Gastroesophageal sphincter (tissue), 4 donors: ENCODE measurements at places on chromosomes 13 and 19. TPM values are rescaled to one million over a fixed set of nuclear protein-coding genes. Genes with fewer than 3 reads are reported as not detected.

The F10 gene
- total RNA-seq = 14.4 TPM

The ABHD17A gene
- total RNA-seq = 93.7 TPM

The LYPD3 gene
- 8.4 TPM for total RNA-seq

The S1PR2 gene
- total RNA-seq = 7.5 TPM

The LRRC4B gene
- 9.3 TPM for total RNA-seq

The ZNF302 gene
- total RNA-seq = 26.7 TPM

The TECR gene
- 27.2 TPM for total RNA-seq

The IGFL1 gene
- total RNA-seq = not detected

The PRRG2 gene
- total RNA-seq = 1.0 TPM

The SEMA6B gene
- total RNA-seq = 12.4 TPM

The KCNC3 gene
- 0.16 TPM for total RNA-seq

- ATAC-seq = no peak
Observed at GRCh38 chr13:107461751-107462150, 753.6 kb downstream of the LIG4 start.

GRCh38 chr13:44017756-44018309 lies 138.1 kb downstream of the LACC1 start:
- no peak for ATAC-seq

DNA sequence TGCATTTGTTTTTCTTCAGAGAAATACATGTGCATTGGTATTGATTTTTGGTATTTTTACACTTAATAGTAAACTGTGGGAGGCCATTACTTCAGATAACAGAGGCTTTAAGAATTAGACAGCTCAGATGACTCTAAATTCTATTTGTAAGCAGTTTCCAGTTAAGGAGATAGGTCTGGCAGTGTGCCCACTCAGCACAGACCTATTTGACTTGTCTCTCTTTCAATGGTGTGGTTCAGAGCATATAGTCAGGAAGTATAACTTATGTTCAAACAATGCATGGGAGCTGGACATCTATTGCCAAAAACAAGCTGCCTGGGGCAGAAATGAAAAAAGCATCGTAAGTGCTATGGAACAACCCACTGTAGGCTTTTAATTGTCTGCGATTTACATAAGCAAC lies 370.7 kb downstream of the HS6ST3 start:
- no peak for ATAC-seq

GRCh38 chr19:19160461-19161035 lies 9.5 kb downstream of the MEF2B start:
- ATAC-seq = no peak

DNA sequence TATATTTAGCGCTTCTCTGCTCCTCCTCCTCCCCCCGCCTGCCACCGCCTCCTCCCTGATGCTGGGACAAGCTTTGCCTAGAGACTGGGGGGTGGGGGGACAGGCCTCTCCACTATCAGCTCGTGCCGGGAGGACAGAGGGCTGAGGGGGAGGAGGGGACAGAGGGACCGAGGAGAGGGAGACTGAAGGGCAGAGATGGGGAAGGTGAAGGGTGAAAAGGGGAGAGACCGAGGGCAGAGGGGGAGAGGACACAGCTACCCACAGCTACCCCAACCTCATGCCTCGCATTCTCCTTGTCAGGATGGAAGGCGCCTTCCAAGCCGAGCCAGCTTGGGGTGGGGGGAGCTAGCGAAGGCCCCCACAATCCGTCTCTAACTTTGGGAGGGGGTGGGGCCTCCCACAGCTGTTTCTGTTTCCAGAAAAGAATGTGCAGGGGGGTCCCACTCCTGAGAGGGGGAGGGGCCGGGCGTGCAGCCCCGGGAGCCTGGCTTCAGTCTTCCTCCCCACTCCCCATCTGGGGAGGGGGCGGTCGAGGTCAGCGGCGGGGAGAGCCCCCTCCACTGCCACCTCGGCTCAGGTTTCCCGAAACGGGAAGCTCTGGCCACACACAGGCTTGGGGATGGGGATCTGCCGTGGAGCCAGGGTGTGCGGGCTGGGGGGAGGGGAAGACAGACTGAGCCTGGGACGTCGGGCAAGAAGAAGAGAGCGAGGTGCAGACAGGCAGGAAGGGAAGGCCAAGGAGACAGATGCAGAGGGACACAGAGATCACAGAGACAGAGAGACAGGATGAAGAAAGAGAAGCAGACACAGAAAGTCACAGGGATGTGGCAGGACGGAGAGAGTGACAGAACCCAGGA lies 1.6 kb downstream of the DACT3 start:
- no peak for ATAC-seq

DNA sequence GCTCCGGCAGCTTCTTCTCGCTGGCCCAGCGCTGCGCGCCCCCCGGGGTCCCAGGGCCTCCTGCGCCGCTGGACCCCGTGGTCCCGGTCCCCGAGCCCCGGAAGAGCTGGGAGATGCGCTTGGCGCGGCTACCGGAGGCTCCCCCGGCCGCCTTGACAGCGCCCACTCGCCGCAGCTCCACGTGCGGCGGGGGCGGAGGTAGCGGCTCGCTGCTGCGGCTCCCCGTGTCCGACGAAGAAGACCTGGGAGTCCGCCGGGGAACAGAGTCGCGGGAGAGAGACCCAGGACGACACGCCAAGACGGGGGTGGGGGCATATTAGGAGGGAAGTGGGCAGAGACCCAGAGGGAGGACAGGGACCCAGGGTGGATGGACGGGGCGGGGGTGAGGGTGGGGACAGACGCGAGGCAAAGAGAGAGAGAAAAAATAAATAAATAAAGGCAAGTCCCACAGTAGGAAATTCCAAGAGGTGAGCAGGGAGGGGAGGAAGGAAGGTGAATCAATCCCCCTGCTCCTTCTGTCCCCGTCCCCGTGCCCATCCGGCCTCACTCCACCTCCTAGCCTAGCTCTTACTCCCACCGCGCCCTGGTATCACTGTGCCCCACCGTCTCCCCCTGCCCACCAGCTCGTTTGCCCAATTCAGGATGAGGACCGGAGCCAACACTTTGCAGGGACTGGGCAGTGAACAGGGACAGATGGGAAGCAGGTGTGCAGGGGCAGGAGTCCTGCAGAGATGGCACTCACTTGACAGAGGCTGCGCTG lies 826 bp downstream of the RASIP1 start:
- ATAC-seq = no peak

GRCh38 chr13:107330484-107330883 lies 762.5 kb upstream of the ARGLU1 start:
- no peak for ATAC-seq

DNA sequence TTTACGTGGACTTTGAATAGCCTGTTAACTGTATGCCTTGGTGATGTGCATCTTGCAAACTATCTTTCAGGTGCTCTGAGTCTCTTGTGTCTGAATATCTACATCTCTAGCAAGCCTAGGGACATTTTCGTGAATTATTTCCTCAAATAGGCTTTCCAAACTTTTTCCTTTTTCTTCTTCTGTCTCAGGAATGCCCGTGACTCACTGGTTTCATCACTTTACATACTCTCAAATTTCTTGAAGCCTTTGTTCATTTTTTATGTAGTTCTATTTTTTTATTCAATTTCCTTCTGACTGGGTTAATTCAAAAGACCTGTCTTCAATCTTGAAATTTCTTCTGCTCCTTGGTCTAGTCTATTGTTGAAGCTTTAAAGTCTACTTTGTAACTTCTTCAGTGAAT lies 332.2 kb downstream of the OXGR1 start:
- ATAC-seq = no peak

GRCh38 chr13:75217949-75218348 lies 264.0 kb downstream of the TBC1D4 start:
- ATAC-seq = no peak

DNA sequence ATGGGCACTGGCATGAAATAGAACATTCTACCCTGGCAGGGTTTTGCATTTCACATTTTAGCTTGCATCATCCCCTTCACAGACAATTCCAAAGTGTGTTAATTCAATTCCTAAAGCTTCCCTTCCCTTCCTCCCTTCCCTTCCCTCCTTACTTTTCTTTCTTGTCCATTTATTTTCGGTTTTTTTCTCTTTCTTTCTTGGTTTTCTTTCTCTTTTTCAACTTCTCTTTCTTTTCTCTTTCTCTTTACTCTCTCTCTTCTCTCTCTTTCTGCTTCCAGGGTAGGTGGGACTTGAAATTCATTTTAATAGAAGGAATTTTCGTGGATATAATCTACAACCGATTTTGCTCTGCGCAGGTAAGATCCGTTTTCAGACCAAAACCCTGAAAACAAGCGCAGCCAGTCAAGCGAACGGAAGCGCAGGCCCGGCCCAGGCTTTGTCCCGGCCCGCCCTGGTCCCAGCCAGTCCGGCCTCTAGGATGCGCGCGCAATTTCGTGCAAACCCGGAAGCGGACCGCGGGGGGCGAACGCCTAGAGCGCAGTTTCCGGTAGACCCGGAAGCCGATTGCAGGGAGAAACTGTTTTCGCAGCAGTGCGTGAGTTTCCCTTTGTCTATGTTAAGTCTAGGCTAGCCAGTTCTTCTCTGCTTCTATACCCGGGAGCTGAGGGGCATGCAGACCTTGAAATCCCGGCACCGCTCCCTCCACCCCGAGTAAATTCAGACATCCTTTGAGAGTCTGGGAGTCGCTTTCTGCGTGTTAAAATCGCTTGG lies at the start of gene ZNF528:
ZNF528 (plus strand) TSS at position 540 of the 771 bp plus-strand sequence. CDS start 4,165 bp downstream, outside the sequence.
- peak; percentile 99 for ATAC-seq

- ATAC-seq = no peak
Observed at GRCh38 chr19:6543866-6544347, 13.1 kb downstream of the TNFSF9 start.

DNA sequence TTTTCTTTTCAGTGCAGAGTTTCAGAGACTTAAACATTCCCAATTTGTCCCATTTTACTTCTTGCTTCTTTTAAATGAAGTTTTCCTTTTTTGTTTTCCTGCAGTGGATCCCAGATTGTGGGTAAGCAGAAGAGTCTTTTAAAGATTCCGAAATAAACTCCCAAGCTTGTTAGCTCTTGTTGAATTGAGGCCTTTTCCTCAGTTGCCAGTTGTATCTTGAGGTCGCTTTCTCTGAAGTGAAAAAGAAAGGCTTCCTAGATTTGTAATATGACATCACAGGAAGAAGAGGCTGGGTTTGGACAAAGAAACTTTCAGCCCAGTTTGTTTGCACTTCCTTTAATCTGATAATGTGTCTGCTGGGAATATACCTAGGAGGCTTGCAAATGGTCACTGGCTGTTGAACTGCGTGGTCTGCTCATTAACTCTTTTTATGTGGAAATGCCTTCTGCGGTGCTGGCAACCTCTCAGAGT lies at the start of gene LPAR6:
LPAR6 (minus strand) TSS at position 233 of the 471 bp plus-strand sequence. CDS start 690 bp downstream, outside the sequence.
- ATAC-seq = peak; percentile 74

GRCh38 chr13:100917011-100917410 lies 242.4 kb upstream of the TMTC4 start:
- no peak for ATAC-seq

DNA sequence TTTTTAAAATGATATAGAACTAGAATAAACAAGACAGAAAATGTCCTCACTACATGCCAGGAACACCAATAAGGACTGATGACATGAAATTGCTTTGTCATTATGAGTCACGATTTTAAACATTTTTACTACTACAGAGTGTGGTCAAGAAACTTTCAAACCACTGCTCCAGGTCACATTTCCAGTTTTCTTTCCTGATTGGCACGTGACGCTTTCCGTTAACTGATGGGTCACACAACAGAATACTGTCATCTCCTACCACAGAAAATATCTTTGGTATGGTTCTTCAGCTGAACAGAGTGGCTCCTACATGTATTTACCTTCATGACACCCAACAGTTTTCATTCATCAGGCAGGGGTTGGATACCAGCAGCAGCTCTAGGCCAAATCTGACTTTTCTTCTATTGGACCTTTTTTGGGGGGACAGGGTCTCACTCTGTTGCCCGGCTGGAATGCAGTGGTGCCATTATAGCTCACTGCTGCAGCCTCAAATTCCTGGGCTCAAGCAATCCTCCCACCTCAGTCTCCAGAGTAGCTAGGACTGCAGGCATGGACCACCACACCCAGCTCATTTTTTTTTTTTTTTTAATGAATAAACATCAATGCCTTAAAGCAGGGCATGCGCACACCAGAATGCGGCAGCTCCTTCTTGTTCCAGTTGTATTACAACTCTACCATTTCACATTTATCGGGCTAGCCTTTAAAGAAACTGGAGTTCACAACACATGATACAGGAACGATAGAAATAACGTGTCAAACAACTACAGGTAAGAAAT lies 147.4 kb downstream of the RNF17 start:
- ATAC-seq = no peak

- ATAC-seq = no peak
Observed at GRCh38 chr13:48456546-48456945, 43.6 kb upstream of the LPAR6 start.

GRCh38 chr13:45219938-45220375 lies 19.1 kb upstream of the KCTD4 start:
- ATAC-seq = no peak

GRCh38 chr19:5247957-5248705 lies 92.5 kb downstream of the PTPRS start:
- no peak for ATAC-seq

DNA sequence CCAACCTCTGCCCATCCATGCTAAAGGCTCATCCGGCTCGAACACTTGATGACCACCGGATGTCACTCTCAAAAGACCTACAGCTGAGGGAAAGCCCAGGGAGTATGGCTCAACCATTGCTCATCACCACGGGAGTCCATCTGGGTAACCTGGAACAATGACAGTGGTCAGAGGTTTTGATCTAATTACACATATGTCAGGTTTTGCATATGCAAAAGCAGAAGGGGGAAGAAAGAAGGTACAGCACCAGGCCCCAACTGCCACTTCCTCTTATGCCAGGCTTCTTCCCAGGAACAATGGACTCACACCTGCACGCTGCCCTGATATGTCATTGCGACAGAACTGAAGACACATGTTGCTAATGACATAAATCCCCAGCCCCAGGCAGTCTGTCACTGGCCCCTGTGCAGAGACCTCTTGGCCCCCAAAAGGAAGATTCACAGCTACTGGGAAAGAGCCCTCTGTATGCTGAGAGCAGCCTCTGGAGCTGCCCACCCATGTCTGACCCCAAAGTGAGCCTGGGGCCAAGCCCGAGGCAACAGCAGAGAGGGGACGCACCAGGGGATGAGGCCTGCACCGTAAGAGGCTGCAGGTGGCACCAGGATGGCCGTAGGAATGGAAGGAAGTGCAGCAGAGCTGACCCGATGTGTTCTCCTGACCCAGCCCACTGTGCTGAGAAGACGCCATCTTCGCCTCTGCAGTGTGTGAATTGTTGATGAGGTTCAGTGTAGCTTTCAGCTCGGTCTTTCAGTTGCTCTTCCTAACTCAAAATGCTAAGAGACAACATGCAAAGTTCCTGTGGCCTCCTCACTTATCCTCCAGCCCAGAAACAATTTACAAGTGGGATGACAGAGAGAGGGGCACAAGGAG lies 26.3 kb downstream of the EPS15L1 start:
- ATAC-seq = no peak

DNA sequence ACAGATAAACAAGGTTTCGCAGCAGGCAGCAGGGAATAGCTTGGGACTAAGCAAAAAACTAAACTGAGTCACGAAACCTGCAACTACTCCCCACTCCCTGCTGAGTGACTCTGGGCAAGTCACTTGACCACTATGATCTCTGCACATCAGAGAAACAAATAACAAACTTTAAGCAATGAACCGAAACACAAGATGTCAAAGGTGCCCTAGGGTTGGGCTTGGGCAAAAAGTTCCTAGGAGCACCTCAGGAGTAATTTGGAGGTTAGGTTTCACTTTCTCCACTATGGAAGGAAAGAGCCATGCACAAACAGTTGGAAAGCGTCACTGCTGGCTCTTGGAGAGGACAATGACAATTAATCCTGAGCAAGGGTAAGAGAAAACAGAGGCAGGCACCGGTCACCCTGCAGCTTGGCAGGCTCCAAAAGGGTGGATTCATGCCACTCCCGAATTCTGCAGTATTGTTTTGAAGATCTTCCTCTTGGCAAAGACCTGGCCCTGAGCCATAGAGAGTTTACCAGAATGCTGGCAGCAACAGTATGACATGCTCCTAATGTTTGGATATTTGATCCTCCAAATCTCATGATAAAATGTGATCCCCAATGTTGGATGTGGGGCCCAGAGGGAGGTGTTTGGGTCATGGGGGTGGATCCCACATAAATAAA lies 60.3 kb downstream of the CRYL1 start:
- ATAC-seq = peak; percentile 25
